ENCODE measurements at places on chromosomes 2 and 18. TPM values are rescaled to one million over a fixed set of nuclear protein-coding genes. Genes with fewer than 3 reads are reported as not detected.

IL36B gene
- not detected for total RNA-seq

CCDC138 gene
- 16.0 TPM for total RNA-seq

GKN2 gene
- total RNA-seq: 1.6 TPM

CYBRD1 gene
- total RNA-seq: 62.2 TPM

PCARE gene
- total RNA-seq: not detected

SLC23A3 gene
- total RNA-seq: 1.7 TPM

TMEM37 gene
- 1.4 TPM for total RNA-seq

GPR55 gene
- 0.07 TPM for total RNA-seq

SFTPB gene
- not detected for total RNA-seq

ERFE gene
- 7.7 TPM for total RNA-seq

HSBP1L1 gene
- 38.6 TPM for total RNA-seq

ANKRD30B gene
- not detected for total RNA-seq

ERBB4 gene
- total RNA-seq: 0.32 TPM

CHRNA1 gene
- not detected for total RNA-seq

TSPYL6 gene
- total RNA-seq: not detected

SGPP2 gene
- not detected for total RNA-seq

FAM210A gene
- total RNA-seq: 11.2 TPM

GALNT3 gene
- total RNA-seq: 1.1 TPM

RBM43 gene
- 3.2 TPM for total RNA-seq

GAREM2 gene
- total RNA-seq: 5.7 TPM

SPHKAP gene
- total RNA-seq: not detected

CHRND gene
- 0.05 TPM for total RNA-seq

WNT10A gene
- not detected for total RNA-seq

RIT2 gene
- total RNA-seq: not detected

CD8A gene
- total RNA-seq: 0.12 TPM

KCNE4 gene
- 213 TPM for total RNA-seq
